ENCODE measurements at places on chromosomes 1 and 21. TPM values are rescaled to one million over a fixed set of nuclear protein-coding genes. Genes with fewer than 3 reads are reported as not detected.
A peak's percentile ranks its signal among the peaks of the same experiment; 100 is the strongest.

GRCh38 chr1:218164930-218165700 lies 120.0 kb upstream of the RRP15 start:
- ATAC-seq, result peak; percentile 72

DNA sequence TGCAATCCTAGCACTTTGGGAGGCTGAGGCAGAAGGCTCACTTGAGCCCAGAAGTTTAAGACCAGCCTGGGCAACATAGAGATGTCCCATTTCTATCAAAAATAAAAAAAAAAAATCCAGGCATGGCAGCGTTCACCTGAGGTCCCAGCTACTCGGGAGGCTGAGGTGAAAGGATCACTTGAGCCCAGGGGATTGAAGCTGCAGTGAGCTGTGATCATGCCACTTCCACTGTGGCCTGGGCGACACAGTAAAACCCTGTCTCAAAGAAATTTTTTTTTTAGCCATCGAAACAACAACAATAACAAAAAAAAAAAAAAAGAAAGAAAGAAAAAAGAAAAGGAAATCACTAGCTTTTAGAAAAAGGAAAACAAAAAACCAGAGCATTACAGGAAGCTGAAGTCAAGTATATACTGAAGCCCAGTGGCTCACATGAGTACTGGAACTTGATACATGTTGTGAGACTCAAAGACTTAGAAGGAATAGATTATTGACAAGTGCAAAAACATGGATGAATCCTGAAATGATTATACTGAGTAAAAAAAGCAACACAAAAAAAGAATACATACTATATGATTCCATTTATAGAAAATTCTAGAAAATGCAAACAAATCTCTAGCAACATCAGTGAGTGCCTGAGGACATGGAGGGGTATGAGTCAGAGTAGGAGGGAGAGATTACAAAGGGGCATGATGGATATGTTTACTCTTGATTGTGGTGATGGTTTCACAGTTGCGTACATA lies 6.1 kb upstream of the RABGAP1L start:
- ATAC-seq, result peak; percentile 72

Gene KCNE2
- total RNA-seq, result 1.1 TPM

DNA sequence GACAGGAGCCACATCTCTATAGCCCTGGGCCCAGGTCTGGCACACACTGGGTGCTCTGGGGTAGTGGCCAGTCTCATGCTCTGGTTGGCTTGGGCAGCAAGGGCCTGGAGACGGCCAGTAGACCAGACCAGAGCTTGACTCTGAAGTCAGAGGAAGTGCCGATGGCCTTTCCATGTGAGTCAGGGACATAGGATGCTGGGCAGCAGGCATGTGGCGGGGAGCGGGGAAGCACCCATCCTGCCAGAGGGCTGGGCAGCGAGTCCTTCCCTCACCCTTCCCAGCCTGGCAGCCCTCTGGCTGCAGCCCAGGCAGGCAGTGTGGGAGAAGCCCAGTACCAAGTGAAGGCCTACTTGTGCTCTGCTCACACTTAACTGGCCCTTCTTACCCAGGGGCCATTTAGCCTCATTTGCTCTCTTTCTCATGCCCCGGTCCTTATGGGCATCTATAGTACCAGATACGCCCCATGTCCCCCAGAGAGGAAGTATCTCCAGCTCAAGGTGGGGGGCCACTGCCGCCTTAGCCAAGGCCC lies 3.3 kb downstream of the GPR153 start:
- no peak for ATAC-seq

Measured in motor neuron (in vitro differentiated cells).